ENCODE measurements at places on chromosomes 7 and 10.

GRCh38 chr7:32115831-32116230 is 45.6 kb upstream of the PDE1C start:
- DNase-seq = no peak

GRCh38 chr7:31068006-31068675 is 16.0 kb downstream of the ADCYAP1R1 start:
- DNase-seq = no peak

GRCh38 chr10:85612833-85613232 is 753.8 kb downstream of the GRID1 start:
- DNase-seq = no peak

GRCh38 chr10:60490013-60490412 is 100.3 kb upstream of the ANK3 start:
- no peak for DNase-seq

DNA sequence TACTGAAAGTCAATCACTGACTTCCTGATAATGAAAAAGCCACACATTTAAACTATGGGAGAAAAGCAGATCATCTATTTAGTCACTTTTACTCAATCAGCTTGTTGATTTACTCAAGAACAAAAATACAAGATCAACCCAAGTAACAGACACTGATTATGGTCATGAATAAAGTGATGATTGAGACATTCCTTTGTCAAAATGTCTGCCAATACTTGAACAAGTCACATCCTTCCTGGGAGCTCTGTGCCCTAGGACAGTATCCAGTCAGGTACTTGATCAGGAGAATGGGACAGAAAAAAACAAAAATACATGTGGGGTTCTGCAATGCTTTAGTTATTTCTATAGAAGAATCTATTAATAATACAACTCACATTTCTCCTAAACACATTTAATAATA is 150.0 kb upstream of the NEBL start:
- no peak for DNase-seq

DNA sequence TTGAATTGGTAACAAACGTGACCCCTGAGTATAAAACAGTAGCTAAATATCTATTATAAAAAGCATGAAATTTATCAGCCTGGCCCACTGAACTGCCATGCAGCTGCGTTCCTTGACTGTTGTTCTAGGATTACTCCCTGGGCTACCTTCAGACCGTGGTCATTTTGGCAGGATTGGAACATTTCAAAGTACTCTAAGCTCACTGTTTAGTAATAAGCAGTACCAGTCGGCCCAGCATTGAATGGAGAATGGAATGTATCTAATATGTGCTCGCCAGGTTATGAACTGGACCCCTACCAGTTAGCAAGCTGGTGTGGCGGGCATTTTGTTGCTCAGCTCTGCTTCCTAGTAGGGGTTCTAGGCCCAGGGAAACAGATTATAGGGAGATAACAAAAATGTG is 112.2 kb downstream of the SEMA3C start:
- no peak for DNase-seq

DNA sequence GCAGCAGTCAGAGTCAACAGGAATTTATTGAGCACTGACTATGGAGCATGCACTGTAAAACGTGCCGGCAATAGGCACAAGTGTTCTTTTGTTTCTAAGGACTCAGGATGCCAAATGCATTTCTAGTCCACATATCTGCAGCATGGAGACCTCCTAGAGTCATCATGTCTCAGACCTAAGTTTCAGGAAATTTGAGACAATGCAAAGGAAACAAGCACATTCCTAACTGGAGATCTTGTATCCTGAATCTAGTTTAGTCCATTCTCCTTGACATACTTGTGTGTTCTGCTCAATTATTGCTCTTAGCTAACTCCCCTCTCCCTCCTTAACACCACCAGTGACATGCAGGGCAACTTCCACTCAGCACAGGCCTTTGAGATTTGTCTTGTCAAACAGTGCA is 173.2 kb downstream of the ZNF438 start:
- no peak for DNase-seq

GRCh38 chr10:100890673-100891317 is 22.0 kb upstream of the SLF2 start:
- no peak for DNase-seq

GRCh38 chr7:42237811-42238541 is 967 bp upstream of the GLI3 start:
- DNase-seq = no peak

- DNase-seq = no peak
Measured at GRCh38 chr7:2761131-2761624, 73.2 kb downstream of the AMZ1 start.

DNA sequence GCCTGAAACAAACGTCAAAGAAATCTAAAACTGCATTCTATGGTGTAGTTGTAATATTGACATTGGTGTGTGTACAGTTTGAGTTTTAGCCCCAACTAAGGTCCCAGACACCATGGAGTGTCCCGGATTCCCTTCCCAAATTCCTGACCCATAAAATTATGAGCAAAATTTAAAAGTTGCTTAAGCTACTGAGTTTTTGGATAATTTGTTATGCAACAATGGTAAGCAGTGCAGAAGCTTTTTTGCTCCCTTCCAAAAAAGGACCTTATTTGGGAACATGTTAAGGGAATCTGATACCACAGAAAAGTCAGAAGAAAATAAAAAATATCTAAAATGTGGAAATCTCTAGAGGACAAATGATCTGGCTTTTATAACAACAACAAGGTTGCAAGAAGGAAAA is 63.3 kb upstream of the KMT2E start:
- DNase-seq = no peak

DNA sequence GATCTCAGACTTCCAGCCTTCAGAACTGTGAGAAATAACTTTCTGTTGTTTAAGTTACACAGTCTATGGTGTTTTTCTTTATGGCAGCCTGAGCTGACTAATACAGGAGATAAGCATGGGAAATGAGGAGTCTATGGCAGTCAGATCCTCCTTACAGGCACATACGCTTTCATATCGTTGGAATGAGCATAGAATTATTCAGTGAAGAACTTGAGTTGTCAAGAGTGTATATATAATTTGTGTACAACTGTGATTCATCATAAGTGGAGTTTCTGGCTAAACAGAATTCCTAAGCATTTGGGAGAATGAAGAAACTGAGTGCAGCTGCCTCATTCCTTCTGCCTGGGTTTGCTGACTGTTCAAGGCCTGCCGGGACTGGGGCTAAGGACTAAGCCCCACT is 516.7 kb downstream of the ADRA2A start:
- DNase-seq = no peak

GRCh38 chr7:85119934-85120333 is 66.9 kb downstream of the SEMA3D start:
- DNase-seq = no peak

- DNase-seq = no peak
Measured at GRCh38 chr7:105298439-105298894, 90.3 kb downstream of the SRPK2 start.

GRCh38 chr10:28363376-28363775 is 60.5 kb upstream of the MPP7 start:
- DNase-seq = no peak

GRCh38 chr7:73715648-73716317 is 3.7 kb downstream of the STX1A start:
- DNase-seq = no peak

GRCh38 chr7:27420702-27421101 is 178.1 kb downstream of the EVX1 start:
- DNase-seq = no peak

DNA sequence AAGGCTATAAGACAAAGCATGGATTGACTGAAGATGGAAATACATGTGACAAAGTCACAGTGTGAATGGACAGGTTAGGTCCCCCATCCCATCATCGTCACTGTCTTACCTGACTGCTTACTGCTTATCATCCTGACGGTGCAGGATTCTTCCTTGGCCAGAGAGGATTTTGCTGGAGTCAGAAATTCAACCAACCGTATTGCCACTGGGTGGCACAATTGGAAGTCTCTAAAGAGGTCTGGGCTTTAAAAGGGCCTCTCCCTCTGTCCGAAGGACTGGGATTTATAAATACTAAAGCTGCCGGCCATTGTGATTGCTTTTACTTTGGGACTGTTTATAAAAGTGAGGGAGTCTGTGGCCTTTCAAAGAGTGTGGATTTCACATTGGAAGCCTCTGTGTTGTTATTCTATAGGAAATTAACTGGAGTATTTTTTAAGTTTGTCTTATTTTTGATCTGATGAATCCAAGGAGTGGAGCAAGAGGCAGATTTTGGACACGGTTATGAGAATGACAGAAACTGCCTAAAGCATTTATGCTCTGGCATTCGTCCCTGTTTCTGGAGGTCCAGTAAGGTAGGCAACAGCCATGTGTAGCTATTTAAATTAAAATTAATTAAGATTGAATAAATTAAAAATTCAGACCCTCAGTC is 113.3 kb upstream of the CREB5 start:
- DNase-seq = no peak

DNA sequence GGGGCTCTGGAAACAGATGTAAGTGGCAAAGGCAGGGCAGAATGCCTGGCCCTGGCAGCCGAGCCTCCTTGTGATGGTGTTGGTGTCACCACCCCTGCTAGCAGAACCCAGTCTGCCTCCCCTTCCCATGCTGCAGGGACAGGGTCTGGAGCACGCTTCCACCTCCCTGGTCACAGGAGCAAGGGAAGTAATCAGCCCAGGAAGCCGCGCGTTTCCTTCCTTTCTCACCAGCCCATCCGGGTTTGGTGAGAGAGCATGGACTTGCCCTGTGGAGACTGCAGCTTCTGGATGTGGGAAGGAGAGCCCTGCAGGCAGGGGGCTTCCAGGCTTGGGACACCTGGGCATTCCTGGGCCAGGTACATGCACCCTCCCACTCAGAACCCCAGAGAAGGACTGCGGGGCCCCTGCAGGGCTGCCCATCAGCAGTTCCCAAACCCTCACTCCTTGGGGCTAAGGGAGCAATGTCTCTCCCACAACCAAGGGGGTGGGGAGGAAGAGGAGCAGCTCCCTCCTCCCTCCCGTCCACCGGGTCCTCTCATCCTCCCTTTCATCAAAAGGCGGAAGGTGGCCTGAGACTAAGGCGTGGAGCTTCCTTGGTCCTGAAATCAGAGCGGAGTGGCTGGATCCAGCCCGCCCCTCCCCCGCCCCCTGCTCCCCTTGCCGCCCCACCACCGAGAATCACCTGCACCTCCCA is 1.8 kb downstream of the MMRN2 start:
- DNase-seq = no peak

DNA sequence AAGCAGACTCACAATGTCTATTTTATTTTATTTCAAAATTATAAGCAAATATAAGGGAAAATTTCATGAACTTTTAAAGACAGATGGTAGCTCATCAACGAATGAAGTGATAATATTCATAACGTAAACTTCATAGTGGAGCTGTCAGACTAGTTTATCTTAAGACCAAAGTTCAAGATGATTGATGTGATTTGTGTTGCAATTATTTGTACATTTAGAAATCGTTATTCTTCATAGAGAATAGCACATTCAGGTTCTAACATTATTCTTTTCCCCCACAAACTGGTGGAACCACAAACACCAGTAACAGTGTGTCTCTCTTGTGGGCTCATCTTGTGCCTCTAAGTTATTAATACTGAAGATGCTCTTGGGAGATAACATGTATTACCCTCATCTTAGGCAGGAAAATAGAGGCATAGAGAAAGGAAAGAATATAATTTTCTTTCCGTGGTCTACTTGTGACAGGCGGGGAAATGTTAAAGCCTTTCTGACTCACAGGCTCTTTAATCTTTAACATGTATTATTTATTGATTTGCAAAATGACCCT is 37.0 kb downstream of the CCSER2 start:
- DNase-seq = no peak

GRCh38 chr10:114825513-114826253 is 4.1 kb downstream of the FHIP2A start:
- DNase-seq = no peak

DNA sequence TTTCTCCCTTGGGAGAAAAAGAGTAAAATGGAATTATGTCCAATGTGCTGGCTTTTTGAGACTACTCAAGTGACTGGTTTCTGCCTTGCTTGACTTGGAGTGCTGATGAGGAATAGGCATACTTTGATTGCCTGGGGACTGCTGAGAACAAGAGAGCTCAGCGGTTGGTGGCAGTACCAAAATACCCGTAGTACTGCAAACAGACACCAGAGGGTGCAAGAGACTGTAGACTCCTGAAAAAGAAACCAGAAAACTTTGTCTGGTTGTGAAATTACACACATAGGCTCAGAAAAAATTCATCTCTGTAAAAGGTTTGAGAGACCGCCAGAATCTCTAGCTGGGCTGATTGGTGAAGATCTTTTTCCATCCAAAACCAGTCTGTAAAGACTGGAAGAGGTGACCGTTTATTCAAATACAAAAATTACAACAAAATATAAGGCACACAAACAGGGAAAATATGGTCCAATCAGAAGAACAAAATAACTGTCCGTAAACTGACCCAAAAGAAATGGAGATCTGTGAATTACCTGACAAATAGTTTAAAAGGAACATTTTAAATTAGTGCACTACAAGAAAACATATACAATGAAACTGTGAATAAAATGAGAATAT is 18.5 kb downstream of the BICC1 start:
- DNase-seq = no peak

DNA sequence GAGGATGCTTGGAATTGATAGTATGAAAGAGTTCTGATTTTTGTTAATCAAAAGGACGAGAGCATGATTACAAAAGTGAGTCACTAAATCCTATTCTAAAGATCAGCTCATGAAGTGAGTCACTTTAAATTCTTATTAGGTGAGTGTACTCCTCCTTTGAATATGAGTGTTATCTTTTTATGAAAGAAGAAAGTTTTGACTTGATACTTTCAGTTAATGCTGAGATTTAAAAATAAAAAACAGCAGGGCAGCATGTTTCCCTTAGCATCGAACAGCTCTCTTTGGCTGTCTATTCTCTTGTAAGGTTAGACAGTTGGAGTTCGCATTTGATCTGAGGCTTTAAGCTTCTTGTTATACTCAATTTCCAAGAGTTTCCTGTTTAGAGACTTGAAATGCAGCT is 222.0 kb downstream of the TWIST1 start:
- no peak for DNase-seq

DNA sequence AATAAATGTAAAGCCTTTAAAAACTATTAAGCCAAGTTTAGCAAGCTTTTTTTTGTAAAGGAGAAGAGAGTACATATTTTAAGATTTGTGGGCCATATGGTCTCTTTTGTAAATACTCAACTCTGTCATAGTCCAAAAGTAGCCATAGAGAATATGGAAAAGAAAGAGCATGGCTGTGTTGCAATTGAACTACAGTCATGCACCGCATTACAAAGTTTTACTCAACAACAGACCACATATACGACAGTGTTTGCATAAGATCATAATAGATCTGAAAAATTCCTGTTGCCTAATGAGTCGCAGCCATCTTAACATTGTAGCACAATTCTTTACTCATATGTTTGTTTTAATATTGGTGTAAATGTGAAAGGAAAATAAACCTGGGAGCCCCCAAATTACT is 440.8 kb downstream of the HTR7 start:
- no peak for DNase-seq

- DNase-seq = no peak
Measured at GRCh38 chr7:150329331-150330120, 6.2 kb upstream of the ACTR3C start.

- no peak for DNase-seq
Measured at GRCh38 chr7:29352041-29352440, 157.5 kb downstream of the CHN2 start.

GRCh38 chr10:111118758-111119157 is 41.9 kb downstream of the ADRA2A start:
- no peak for DNase-seq
